ENCODE measurements at places on chromosomes 7 and 10.
A peak's percentile ranks its signal among the peaks of the same experiment; 100 is the strongest.

DNA sequence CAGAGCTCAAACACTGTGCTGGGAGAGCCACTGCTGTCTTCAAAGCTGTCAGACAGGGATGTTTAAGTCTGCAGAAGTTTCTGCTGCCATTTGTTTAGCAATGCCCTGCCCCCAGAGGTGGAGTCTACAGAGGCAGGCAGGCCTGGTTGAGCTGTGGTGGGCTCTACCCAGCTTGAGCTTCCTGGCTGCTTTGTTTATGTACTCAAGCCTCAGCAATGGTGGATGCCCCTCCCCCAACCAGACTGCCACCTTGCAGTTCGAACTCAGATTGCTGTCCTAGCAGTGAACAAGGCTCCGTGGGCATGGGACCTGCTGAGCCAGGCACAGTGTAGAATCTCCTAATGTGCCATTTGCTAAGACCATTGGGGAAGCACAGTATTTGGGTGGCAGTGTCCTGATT, 4.6 kb upstream of the CYP2C19 start:
- no peak for DNase-seq

DNA sequence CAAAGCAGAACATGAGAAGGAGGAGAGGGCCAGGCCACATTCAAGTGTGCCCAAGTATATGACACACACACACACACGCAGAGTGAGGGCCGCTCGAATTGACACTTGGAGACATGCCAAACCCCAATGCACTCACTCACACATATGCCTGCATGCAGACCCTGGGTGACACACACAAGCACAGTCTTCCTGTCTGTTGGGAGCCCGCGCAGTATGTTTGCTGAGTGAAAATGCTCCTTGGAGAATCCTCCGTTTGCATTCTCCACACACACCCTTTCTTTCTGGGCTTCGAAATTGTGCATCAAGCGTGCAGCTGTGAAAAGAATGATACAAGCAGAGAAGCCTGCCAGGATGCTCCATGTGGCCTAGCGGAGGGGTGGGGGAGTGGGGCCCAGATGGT, 120.9 kb downstream of the PLXNA4 start:
- DNase-seq: peak; percentile 31

GRCh38 chr7:46532571-46532970, 611.5 kb upstream of the IGFBP3 start:
- no peak for DNase-seq

GRCh38 chr10:63123727-63124362, 9.3 kb upstream of the NRBF2 start:
- DNase-seq: no peak

DNA sequence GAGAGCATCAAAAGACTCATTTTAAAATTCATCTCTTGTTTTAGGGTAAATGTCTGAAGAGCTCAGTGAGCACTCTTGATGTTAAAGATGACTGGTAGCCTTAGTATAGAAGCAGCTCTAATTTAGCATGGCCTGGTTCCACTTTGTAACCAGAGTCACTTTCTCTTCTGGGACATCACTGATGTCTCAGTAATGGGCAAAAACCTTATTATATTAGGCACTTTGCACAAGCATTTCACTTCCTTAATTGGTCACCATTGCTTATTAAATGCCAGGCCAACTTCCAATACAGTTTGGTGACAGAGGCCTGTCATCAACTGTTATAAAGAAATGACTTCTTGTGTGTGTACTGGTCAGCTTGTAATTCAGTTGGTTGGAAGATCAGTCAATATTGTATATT, 53.0 kb downstream of the STEAP1B start:
- DNase-seq: no peak

GRCh38 chr7:81470724-81471379, 299.0 kb downstream of the HGF start:
- no peak for DNase-seq

GRCh38 chr7:8363407-8364015, 69.9 kb upstream of the NXPH1 start:
- no peak for DNase-seq

- no peak for DNase-seq
Measured at GRCh38 chr10:10533437-10533836, 484.2 kb upstream of the CELF2 start.

DNA sequence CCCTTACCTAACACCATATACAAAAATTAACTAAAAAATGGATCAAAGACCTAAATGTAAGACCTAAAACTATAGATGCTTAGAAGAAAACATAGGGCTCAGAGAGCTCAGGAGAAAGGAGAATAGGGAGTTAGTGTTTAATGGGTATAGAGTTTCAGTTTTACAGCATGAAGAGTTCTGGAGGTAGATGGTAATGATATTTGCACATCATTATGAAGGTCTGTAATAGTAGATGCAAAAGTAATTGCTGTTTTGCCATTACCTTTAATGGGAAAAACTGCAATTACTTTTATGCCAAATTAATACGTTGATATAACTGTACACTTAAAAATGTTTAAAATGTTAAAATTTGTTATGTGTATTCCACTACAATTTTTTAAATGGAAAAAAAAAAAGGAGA, 39.2 kb upstream of the NANOS1 start:
- no peak for DNase-seq

GRCh38 chr7:30213637-30214036, 70.8 kb upstream of the ZNRF2 start:
- DNase-seq: no peak

DNA sequence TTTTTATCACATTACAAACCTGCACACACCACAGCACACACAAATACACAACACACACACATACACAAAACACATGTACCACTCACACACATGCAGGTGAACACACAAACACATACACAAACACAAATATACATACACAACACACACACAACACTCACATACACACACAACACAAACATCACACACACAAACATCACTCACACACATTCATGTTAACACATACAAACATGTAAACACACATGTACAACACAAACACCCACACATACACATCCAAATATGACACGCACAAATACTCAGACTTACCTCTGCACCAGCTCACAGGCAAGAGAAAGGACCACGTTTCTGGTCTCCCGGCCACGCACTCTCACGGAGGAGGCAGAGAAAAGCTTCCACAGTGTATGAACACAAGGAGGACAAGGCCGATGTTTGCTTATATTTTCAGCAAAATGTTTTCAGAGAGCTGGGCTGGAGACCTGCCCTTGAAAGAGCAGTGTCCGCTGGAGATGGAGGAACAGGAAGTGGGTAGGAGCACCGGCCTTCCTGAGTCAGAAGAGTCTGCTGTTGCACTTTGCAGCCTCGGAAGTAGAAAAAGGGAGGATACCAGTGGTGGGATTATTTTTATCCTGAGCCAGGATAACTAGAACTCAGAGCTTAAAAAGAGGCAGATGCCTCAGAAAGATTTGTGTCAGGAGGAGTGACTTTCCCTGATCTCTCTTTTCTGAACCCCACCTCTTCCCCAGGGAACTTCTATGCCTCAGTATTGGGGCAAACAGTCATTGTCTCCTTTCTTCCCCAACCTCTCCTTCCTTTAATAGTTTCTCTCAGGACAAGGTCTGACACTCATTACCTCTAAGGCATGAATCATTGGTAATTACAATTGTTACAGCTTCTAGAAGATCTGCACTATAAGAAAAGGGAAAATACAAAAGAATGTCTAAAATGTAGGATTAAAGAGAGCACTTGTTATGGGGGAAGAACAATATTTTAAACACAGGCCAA, at the start of gene GIMAP6:
GIMAP6 (minus strand) TSS at position 520 of the 999 bp plus-strand sequence. CDS start 2,243 bp downstream, outside the sequence.
- DNase-seq: peak; percentile 43

DNA sequence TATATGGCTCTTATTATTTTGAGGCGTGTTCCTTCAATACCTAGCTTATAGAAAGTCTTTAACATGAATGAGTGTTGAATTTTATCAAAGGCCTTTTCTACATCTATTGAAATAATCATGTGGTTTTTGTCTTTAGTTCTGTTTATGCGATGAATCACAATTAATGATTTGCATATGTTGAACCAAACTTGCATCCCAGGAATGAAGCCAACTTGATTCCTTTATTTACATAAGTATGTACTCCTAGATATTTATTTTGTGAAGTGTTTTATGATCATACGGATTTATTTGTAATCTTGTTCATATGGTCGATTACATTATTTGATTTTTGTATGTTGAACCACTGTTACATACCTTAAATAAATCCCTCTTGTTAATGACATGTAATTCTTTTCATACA, 244.3 kb upstream of the KCND2 start:
- no peak for DNase-seq

DNA sequence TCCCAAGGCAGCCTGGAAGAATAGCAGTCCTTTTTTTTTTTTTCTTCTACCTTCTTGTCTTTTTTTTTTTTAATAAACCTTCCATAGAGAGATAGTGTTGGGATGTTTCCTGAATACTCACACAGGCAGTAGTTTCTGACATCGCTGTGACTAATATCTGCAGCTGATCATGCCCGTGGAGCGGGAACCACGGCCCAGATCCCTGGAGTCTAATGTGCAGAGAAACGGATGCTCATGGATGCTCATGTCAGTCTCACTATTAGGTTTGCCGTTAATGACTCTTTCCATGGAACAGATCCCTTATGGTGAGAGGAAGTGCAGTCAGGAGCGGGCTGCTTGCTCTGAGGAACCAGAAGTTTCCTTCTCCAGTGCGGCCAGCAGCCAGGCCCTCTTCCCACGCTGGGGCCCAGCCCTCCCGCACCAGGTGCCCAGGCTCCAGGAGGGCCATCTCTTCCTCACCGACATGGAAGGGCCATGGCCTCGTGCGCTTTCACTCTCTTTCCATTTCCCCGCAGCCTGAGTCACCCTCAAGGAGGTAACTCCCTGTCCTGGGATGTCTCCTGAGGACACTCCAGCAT, 132.5 kb downstream of the WDR37 start:
- DNase-seq: no peak

- DNase-seq: no peak
Measured at GRCh38 chr10:69571618-69572158, 1.5 kb downstream of the NEUROG3 start.

DNA sequence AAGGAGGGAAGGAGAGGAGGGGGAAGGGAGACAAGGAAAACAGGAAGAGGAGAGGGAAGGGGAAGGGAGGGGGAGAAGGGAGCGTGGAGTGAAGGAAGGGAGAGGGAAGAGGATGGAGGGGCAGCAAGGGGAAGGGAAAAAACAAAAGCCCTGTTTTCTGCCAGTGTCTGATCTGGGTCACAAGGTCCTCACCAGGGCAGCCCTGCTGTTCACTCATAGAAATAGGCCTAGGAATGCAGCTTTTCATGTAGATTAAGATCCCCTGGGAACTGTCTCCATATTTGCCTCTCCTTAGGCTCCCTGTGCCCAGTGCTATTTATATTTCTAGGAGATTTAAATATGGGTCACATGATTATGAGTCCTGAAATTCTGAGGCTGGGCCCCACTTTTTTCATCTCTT, 790.7 kb downstream of the TNS3 start:
- DNase-seq: no peak

GRCh38 chr7:24956021-24956420, 24.0 kb downstream of the OSBPL3 start:
- no peak for DNase-seq

DNA sequence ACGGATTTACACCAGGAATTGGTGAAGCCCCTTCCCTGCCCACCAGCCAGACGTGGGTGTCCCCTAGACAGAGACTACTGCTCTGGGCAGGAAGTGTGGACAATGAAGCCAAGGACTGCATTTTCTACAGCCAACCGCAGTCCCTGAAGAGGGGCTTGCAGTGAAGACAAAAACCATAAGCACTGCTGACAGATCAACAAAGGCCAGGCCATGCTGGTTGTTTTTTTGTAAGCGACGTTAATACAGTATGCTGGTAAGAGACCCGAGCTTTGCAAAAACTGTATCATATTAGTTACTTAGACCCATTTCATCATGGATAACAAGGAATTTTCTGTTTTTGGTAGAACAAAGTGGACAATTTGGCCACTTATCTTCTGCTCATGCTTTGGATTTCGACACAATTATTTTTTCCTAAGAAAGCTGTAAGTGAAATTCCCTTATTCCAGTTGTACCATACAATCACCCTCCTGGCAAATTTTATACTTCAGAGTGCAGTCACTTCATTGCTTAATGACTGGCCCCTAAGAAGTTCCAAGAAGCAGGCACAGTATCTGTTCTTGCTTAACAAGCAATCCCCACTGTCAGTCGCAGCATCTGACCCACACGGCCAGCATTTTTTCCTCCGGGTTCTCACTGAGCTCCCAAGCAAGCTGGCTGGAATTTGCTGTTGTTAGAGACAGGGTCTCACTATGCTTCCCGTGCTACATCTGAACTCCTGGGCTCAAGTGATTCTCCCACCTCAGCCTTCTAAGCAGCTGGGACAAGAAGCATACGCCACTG, 163.5 kb downstream of the PARD3 start:
- DNase-seq: no peak

DNA sequence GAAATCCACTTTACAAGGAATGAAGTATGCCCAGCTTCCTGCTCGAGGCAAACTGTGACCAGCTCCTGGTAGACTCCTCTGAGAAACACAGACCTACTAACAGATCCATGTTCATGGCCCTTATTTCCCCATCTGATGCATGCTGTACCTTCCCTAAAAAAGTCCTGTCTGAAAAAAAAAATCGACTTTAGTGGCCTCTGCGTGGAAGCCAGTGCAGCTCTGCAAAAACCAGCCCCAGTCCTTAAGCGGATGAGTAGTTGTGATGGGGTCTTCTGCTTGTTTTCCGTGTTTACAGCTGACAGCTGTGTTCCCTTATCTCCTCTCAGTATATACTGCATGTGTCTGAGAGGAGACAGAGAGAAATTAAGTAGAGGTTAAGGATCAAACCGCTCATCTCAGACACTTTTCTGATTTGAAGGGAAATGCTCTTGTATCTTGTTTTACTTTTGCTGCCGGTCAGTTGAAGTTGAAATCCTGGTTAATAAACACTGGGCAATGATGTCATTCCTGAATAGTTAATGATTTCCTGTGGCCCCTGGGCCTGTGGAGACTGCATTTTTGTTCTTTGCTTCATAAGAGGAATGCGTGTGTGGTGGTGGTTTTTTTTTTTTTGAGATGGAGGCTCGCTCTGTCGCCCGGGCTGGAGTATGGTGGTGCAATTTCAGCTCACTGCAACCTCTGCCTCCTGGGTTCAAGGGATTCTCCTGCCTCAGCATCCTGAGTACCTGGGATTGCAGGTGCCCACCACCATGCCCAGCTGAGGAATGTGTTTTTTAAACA, 67.6 kb downstream of the DOCK1 start:
- DNase-seq: no peak

DNA sequence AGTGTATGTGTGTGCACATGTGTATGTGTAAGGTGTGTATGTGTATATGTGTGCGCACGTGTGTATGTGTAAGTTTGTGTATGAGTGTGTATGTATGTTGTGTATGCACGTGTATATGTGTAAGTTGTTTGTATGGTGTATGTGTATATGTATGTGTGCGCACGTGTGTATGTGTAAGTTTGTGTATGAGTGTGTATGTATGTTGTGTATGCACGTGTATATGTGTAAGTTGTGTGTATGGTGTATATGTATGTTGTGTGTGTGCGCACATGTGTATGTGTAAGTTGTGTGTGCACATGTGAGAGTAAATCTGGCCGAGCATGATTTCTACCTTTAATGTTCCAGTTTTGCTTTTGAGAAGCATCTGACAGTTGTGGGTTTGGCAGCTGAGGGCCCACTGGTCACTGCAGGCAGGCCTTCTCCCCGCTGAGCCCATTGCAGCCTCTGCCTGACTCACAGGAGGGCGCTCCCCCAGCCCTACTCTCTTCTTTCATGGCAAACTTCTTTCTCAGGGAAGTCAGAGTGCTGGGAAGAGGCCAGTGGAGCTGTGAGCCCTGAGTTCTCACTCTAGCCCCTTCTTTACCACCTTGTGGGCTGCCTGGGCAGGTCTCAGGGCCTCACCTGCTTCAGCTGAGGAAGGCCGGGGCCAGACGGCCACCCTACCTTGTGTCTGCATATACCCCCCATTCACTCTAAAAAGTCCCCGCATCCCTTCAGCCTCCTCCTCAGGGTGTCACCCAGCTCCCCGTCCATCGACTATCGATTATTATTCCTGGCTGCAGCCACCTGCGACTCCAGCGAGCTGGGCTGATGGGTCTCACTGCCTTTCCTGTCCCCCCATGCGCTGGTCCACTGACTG, 11.2 kb downstream of the WDR86 start:
- DNase-seq: no peak

Measured in CD4-positive, alpha-beta T cell treated with Interleukin-1 beta for 1 hour (primary cell).